ENCODE measurements at places on chromosomes 4 and X.

- DNase-seq: no peak
Measured at GRCh38 chr4:39716356-39716755, 18.4 kb downstream of the UBE2K start.

DNA sequence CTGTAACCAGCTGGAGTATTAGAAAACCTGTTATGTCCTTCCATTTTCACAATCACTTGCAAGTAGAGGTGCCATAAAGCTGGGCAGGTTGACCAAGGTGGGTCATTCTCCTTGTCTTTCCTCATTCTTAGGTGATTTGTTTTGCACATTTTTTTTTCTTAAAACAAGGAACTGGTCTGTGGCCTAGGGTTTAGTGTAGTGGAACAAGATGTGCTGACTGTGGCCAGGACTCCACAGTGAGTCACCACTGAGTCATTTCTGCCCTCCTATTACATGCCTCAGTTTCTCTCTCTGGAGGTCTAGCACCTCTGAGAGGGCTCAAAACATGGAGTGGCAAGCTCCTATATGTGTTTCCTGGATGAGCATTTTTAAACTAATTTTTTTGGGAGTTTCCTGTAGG, 355.9 kb downstream of the GPM6A start:
- no peak for DNase-seq

GRCh38 chrX:100120956-100121355, 289.1 kb downstream of the PCDH19 start:
- no peak for DNase-seq

- DNase-seq: no peak
Measured at GRCh38 chr4:145177906-145178538, 2.4 kb downstream of the OTUD4 start.

- no peak for DNase-seq
Measured at GRCh38 chr4:140117947-140118346, 36.0 kb downstream of the MAML3 start.

DNA sequence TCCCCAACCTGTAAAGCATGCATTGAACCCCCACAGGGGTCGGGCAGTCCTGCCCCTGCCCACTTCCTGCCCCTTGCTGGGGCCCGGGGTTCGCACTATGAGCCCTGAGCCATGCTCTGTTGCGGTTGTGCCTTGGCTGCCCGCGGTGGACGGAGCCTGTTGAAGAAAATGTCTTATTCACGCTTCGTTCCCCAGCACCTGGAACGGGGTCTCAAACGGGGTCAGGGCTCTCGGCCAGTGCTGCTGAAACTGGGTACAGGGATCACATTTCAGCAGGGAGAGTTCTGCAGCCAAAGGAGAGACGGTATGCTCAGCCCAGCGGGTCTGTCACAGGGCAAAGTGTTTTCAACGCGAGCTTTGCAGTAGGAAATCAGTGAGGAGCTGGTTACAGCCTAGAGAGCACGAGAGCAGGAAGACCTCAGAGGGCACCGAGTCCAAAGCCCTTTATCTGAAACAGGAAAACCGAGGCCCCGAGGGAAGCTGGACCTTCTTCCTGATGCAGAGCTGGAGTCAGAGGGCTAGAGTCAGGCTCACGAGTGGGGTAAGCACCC, 46.3 kb upstream of the AFAP1 start:
- no peak for DNase-seq

- DNase-seq: no peak
Measured at GRCh38 chr4:108315694-108316093, 147.0 kb upstream of the LEF1 start.

- DNase-seq: no peak
Measured at GRCh38 chrX:117840645-117841044, 276.0 kb downstream of the KLHL13 start.
